CD4-positive, alpha-beta T cell treated with Interleukin-12 subunit alpha and Interleukin-12 subunit beta, for 1 hour (primary cell): ENCODE measurements at places on chromosomes 5 and 9.
A peak's percentile ranks its signal among the peaks of the same experiment; 100 is the strongest.

GRCh38 chr5:139708877-139709581, 60.9 kb downstream of the CXXC5 start:
- no peak for DNase-seq

DNA sequence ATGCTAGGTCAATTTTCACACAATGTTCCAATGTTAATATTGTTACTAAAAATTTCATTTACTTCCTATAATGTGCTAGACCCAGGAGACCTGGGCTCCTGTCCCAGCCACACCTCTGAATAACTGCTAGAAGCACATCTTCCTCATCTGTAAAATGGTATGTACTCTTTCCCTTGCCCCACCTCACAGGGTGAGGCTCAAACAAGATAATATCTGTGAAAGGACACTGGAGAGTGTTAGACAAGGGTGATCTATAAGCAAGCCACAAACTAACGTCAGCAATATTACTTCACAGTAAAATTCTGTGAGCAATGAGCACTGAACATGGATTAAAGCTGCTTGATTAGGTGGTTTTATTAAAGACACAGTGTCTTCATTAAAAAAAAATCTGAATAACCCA, 186.4 kb downstream of the EPB41L4A start:
- DNase-seq, result no peak

DNA sequence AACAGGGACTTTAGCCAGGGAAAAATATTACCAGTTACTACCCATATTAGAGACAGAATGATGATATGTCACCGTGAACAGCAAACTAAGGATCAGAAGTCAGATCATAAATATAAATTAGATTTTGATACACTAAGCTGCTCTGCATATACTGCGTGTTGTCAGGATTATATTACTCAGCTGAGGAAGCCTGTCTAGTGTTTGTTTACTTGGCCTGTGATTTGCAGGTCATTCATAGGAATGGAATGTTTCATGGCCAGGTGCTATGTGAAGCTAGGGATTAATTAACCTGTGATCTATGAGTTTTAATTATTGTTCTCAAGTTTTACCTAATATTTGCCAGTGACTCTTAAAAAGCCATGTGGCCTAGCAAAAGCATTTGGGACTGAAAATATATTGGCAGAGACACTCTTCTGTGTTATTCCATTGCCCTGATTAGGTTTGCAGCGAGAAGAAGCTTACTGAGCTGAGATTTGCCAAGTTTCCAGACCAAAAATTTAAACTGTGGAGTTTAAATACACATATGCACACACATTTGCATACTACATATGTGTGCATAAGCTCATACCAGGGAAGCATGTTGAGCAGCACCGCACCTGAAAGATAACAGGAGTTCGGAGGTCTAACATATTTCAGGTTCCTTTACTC, 496.3 kb upstream of the GRIA1 start:
- no peak for DNase-seq

GRCh38 chr5:102107865-102108264, 188.2 kb downstream of the SLCO4C1 start:
- no peak for DNase-seq

GRCh38 chr5:60287174-60287771, 393.7 kb upstream of the PDE4D start:
- peak; percentile 3 for DNase-seq

DNA sequence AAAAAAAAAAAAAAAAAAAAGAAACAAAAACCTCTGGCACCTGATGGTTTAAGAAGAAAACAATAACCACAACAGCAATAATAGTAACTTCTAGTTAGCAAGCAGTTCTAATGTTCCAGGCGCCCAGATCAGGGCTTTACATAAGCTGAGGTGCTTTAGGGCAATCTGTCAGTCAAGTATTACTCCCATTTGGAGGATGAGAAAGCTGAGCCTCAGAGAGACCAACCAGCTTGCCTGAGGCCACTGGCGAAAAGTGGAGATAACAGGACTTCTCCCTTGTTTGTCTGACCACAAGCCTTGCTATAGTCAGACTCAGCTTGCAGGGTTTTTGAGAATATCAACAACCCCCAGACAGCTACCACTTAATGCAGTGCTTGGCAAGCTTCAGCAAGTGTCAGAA, 83.5 kb upstream of the BOD1 start:
- no peak for DNase-seq

- no peak for DNase-seq
Observed at GRCh38 chr9:78609450-78609849, 312.5 kb downstream of the PSAT1 start.

DNA sequence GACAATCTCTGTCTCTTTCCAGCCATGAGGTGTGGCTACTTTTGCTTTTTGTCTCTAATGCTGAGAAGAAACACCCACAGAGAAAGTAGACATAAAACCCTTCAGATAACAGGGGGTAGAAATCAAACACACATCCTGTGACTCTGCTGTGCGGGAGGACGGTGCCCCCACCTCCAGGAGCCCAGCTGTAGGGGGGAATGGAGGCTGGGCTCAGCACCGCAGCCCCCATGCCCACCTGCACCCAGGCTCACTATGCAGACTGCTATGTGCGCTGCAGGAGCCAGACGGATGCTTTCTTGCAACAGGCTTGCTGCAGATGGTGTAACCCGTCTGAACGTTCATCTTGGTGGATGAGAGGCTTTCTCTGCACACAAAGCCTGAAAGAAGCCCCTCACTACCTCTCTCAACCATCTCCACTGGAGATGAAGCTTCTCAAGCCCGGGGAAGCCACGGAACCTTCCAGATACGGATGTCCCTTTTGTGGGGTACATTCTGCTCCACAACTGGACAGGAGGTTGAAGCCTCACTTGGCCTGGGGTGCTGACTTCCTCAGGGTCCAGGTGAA, 207.2 kb downstream of the GADD45G start:
- no peak for DNase-seq

GRCh38 chr9:138003485-138004190, 126.1 kb downstream of the CACNA1B start:
- DNase-seq, result no peak

DNA sequence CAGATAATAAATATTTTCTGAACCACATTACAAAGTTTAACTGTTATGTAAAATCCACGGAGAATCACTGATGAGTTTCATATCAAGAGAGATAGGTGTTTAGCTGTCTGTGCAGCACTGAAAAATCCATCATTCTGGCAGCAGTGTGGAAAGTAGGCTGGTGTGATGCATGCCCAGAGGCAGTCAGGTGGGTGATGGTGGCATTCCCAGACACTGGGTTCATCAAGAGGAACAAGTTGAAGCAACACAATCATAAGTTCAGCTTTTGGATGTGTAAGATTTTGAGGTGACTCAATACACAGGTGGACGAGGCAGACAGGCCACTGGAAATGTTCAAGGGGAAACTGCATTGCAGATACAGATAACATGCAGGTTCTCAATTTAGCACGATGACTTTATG, 11.9 kb downstream of the DNAH5 start:
- no peak for DNase-seq

DNA sequence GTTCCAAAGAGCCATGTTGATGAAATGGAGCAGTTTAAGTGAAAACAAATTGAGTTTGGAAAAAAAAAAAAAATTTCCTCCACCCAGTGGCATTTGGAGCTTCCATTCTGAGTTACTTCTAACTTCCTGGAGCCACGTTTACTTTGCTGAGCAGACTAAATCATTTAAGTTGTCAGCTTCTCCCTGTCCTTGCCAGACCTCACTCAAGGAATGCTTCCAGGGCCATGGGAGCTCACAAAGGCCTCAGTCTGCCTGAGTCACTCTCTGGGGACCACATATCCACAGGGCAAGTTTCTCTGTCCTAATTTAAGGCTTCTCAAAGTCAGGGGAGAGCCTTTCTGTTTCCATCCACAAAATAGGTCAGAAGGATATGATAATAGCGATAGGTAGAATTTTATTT, 210.3 kb upstream of the TNC start:
- no peak for DNase-seq

DNA sequence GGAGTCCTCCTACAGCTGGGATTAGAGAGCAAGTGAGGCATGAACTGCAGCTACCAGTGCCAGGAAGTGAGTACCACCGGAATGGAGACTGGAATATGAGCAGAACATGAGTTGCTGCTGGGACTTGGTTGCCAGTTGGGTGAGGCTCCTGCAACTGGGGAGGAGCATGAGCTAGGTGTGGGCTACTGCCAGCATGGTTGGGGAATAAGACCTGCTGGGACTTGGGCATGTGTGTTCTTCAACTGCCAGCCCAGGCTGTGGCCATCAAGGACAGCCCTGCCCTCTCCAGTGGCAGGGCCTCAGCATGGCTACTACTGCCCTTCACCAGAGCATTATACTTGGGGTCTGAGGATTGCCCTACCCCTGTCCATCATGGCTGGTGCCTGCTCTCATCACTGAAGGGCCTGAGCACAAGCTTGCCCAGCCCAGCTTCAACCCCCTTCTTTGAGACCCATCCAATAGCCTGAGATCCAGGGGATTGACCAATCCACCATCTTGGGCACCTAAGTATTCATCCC, 665.0 kb downstream of the ELAVL2 start:
- no peak for DNase-seq

GRCh38 chr9:32524892-32525708, 896 bp downstream of the RIGI start:
- DNase-seq, result peak; percentile 24

DNA sequence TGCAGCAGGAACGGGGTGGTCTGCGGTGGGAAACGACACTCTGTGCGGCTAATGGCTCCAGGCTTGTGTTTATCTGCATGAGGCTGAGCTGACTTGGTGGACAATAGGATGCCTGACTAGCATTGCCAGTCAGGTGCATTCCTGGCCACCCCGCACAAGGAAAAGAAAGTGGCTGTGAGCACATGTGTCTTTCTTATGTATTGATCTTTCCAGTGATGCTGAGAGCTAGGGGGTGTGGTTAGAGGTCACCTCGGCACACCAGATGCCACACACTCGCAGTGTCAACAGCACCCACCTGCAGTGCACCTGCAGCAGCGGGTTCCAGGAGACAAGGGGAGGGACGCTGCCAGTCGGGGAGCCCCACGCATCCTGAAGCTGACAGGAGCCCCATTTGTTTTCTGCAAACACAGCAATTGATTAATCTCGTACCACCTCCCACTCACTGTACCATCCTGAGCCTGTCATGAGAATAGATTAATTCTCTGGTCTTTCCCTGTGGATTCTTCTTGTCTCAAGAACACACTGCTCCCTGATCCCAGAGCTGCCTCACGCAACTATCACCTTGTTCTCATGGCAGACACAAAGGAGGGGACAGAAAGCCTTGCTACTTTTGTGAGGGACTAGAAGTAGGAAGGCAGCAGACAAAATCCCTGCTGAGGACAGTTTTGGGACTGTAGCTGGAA, 251.7 kb upstream of the WWC1 start:
- no peak for DNase-seq

GRCh38 chr9:117304549-117304948, 110.3 kb downstream of the ASTN2 start:
- no peak for DNase-seq

GRCh38 chr5:82259172-82259800, 18.9 kb downstream of the RPS23 start:
- DNase-seq, result no peak

- DNase-seq, result peak; percentile 21
Observed at GRCh38 chr5:52709167-52709925, 78.4 kb upstream of the ITGA1 start.

DNA sequence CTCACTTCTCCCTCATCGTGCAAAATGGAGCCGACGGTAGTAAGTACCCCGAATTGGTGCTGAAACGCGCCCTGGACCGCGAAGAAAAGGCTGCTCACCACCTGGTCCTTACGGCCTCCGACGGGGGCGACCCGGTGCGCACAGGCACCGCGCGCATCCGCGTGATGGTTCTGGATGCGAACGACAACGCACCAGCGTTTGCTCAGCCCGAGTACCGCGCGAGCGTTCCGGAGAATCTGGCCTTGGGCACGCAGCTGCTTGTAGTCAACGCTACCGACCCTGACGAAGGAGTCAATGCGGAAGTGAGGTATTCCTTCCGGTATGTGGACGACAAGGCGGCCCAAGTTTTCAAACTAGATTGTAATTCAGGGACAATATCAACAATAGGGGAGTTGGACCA, 979 bp downstream of the PCDHGA12 start:
- DNase-seq, result no peak

GRCh38 chr5:74384851-74385250, 255.7 kb downstream of the ENC1 start:
- no peak for DNase-seq

DNA sequence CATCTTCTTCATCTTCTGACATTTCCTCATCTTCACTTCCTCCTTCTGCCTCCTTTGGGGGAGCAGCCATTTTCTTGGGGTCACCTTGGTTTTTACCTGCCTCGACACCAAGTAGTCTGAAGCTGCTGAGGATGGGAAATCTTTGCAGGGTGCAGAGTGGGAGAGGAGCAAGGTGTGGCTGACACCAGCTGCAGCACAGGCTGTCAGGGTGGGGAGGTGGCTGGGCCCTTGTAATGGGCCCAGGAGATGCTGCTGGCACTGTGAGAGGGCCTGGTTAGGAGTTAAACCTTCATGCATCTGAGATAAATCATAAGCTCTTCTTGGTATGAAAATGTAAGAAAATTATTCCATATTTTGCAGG, 7.7 kb downstream of the RABL6 start:
- no peak for DNase-seq

DNA sequence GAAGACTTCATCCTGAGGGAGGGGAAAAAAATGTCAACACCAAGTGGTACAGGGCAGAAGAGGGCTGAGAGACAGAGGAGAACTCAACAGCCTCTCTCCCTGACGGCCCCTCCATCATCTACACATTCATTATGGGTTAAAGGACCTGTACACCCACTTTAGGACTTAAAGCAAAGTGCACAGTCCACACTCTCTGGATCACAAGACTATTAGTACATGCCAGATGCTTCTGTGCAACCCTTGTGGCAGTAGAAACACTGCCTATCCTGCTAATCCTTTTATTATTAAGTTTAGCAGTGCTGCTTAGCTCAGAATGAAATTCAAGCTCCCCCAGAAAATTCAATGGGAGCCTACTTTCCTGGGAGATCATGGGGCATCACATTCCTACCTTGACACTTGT, 1.9 kb downstream of the FRMD3 start:
- DNase-seq, result no peak

- no peak for DNase-seq
Observed at GRCh38 chr5:471750-472058, 28.7 kb downstream of the EXOC3 start.

DNA sequence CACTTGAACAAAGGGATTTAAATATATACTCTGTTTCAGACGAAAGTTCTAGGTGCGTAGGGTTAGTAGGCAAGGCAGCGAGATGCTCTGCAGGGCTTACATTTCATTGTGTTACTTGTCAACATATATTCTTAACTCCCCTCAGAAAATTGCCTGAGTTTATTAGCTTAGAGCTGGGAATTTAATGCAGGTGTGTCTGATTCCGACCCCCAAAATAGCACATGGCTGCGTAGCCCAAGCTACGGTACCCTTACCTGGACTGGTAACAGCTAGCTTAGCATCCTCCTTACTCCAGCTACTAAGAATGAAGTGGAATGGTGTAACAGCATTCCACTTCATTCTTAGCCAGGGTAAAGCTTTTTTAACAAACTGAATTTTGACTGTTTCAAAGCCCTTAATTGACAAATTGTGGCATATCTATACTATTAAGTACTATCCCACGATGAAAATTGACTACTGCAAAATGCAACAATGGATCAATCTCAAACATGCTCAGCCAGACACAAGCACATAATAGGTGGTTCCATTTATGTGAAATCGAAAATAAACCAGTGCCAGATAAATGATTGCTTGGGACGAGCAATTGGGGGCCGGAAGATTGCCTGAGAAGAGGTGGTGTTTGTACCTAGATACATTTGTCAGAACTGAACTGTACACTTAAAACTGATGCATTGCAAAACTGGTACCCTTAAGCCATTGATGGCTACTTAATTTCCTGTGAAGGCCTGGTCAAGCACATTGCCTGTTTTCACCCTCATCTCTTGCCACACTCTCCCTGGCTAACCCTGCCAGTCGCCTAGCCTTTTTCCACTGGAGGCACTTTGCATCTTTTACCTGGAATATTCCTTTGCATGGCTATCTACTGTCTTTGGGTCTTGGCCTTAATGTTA, 3.0 kb upstream of the FGF18 start:
- no peak for DNase-seq
